Transverse colon (tissue), 4 donors: ENCODE measurements at places on chromosomes 13 and 19. TPM values are rescaled to one million over a fixed set of nuclear protein-coding genes. Genes with fewer than 3 reads are reported as not detected.

DNA sequence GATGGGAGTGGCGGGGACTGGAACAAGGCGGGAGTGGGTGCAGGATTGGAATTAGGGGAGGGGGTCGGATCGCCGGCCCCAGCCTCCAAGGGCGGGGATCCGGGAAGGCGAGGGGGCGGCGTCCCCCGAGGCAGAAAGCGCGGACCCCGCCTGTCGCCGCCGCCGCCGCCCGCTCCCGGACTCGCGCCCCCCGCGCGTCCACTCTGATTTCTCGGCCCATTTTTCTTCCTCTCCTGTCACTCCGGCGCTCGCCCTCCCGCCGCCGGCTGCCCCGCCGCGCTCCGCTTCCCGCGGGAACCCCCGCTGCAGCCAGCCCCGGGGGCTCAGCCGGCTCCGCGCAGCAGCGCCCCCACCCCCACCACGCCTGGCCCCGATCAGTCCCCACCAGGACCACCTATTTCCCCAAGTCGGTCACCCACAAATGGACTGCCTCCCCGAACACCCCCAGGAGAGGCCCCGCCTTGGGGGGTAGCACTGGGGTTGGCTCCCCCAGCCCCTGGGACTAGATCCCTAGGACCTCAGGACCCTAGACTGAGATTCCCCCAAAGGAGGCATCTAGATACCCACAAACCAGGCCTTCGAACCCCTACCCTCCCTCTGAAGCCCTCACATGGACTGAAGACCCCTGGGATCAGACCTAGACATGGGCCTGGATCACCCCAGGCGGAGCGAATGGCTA lies 12.6 kb upstream of the ERFL start:
- H3K4me3 ChIP-seq: peak overlapping the region; percentile 34
- H3K27me3 ChIP-seq: peaks cover 25% of the 10 kb centered on the region
- no peaks in the 10 kb centered on the region for H3K36me3 ChIP-seq
- peak overlapping the region; percentile 45 for H3K27ac ChIP-seq

DNA sequence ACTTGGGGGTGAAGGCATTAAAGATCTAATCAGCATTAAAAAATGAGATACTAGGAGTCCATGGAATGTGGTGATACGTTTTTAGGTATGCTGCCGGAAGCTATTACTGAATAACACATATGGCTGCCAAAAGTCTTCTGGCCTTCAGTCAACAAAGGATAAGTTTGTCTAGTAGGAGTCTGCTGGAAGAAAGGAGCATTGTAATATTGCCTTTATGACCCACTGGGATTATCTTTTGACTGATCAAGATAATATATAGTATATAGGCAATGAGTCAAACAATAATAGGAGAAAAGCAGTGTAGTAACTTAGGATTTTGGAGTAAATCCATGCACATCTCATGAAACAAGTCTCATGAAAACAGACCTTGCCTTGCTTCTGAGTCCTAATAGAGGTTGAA lies 295.4 kb downstream of the SLITRK6 start:
- no peaks in the 10 kb centered on the region for H3K4me1 ChIP-seq
- peak overlapping the region; percentile 20 for H3K27ac ChIP-seq
- no peak overlapping the region for H3K4me3 ChIP-seq
- no peaks in the 10 kb centered on the region for H3K27me3 ChIP-seq

DNA sequence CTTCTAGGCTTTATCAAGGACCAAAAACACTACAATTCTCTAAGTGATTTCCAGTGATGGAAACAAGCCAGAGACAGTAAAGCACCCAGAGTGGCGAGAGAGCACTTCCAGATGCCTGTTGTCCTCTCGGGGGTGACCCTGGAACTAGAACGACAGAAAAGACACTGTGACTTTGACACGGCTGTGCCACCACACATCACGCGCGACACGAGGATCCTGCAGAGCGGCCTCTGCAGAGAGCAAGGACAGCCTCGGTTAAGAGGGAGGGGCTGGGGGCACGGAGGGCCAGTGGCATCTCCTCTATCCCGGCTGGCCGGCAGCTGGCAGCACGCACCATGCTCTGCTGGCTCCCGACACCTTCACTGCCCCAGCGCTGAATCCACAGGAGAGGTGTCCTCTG lies 42.3 kb downstream of the SUGP2 start:
- DNase-seq: no peak
- no peaks in the 10 kb centered on the region for H3K27me3 ChIP-seq
- H3K4me1 ChIP-seq: no peaks in the 10 kb centered on the region
- H3K36me3 ChIP-seq: peaks cover 22% of the 10 kb centered on the region
- no peak overlapping the region for H3K27ac ChIP-seq

DNA sequence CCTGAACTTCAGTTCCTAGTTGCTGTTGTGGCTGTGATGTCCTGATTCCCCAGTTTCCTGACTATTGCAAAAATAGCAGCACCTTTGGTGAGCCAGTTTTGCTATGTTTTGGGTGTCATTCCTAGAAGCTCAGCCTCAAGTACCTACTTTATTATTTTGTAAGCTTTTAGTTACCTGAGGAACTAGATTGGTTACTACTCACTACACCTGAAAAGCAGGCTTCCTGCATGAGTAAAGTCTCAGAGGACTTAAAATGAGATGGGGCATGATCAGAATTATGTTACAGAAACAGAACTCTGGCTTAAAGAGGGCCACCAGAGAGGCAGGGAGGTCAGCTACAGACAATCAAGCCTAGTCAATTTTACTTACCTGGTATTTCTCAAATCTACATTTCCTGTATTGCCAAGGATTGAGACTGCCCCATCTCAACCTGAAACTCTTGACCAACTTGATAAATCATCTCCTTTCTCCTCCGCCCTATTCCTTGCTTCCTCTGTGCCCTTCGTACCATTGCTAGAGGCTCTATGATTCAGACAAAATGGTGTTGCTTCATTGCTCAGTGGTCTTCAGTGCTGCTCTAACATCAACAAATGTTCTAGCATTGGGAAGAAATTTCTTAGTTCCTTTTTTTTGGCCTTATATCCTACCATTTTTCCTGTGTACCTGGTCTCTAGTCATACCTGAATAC lies 58.9 kb downstream of the RAP2A start:
- no peaks in the 10 kb centered on the region for H3K36me3 ChIP-seq
- no peaks in the 10 kb centered on the region for H3K4me1 ChIP-seq
- no peak overlapping the region for H3K27ac ChIP-seq
- DNase-seq: no peak
- H3K27me3 ChIP-seq: no peaks in the 10 kb centered on the region

DNA sequence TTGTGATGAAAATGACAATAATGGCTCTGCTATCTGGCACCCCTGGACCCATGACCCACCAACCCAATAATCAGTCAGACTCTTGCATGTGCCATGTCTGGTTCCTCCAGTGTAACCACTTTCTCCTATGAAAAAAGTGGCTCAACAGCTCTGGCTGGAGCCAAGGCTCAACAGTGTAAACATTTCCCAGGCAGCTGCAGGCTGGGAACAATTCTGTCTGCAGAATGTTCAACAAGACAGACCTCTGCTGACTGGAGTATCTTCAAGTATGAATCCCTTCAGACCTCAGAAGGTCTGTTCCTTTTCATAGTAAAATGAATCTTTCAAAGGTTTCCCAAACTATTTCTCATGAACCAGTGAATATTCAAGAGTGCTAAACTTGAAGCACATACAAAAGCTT lies 410.1 kb upstream of the HTR2A start:
- no peaks in the 10 kb centered on the region for H3K27me3 ChIP-seq
- no peak overlapping the region for H3K27ac ChIP-seq
- H3K36me3 ChIP-seq: no peaks in the 10 kb centered on the region
- H3K4me1 ChIP-seq: no peaks in the 10 kb centered on the region

GRCh38 chr13:26343816-26344215 lies 89.9 kb downstream of the CDK8 start:
- H3K4me1 ChIP-seq: no peaks in the 10 kb centered on the region
- no peaks in the 10 kb centered on the region for H3K27me3 ChIP-seq
- no peaks in the 10 kb centered on the region for H3K36me3 ChIP-seq
- H3K27ac ChIP-seq: no peak overlapping the region
- H3K4me3 ChIP-seq: no peak overlapping the region
- no peak for DNase-seq

The FFAR3 gene
- total RNA-seq: not detected

The RB1 gene
- total RNA-seq: 31.0 TPM

The FBXO46 gene
- 40.8 TPM for total RNA-seq
